ENCODE measurements at places on chromosomes 11 and 22.

- DNase-seq, result no peak
Measured at GRCh38 chr11:1100417-1101245, 26.0 kb downstream of the MUC2 start.

- no peak for DNase-seq
Measured at GRCh38 chr11:100849009-100849900, 162.2 kb downstream of the ARHGAP42 start.

DNA sequence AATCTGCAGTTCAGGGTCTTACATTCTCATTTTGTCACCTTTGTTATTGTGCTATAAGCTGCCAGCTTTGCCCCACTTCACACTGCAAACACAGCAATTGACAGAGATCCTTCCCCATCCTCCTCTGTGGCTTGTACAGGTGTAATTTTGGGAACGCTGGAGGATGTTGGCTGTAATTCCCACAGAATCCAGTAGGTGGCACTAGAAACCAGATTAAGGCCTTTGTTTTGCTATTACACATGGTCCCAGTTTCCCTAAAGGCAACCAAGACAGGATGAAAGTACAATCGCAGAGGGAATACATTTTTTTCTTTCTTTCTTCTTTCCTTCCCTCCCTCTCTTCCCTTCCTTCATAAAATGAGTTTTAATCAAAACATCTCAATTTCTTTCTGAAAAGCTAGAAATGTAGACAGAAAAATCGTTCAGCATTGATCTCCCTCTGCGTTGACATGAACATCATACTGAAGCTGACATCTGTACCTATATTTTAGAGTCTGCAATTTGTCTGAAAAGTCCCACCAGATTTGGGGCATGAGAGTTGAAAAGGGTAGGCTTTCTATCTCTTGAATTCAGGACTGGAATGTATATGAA is 21.3 kb upstream of the NELL1 start:
- peak; percentile 68 for DNase-seq

DNA sequence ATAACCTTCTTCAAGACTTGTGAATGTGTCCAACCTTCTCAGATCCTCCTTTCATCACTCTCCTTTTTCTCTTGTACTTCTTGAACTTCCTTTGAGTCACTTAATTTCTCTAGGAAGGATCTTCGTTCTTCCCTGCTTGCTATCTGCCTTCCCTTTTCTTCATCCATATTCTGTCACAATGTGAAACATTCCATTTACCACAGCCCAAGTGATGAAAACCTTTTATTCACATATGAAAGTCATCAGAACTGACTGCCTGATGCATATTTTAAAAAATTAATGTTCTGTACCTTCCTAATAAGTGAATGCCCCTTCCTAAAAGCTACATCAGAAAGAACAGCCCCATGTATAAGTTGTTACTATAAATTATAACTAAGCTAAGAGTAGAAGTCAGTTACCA is 520.4 kb upstream of the LUZP2 start:
- DNase-seq, result no peak

- no peak for DNase-seq
Measured at GRCh38 chr11:47603295-47603694, 9.1 kb upstream of the C1QTNF4 start.

DNA sequence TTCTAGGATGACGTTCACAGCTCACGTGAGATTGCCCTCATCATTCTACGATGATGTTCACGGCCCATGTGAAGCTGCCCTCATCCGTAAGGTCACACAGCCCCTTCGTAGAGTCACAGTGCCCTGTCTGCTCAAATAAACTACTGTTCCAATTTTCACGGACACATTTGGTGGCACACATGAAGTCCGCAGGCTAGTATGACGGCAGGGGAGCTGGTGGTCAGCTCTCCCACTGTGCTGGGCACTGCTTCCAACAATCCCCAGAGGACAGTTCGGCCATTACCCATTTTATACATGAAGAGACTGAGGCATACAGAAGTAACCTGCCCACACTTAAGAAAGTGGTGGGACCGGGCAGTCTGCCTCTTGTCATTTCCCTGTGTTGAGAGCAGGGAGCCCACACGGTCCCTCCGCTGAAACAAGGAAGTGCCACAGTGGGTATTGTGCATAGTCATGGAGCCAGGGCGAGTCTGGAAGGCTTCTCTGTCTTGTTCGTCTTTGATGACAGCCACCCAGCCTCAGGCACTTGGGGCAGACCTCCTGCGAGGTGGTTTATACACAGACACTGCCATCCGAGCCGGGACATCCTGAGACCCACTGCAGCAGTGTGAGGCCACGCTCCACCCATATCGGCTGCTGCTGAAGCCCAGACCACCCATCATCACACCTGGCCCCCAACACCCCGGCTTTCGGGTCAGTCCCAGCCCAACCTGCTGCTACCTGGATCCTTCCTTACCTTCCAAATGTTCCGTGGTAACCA is 114.3 kb downstream of the PHF21B start:
- no peak for DNase-seq

DNA sequence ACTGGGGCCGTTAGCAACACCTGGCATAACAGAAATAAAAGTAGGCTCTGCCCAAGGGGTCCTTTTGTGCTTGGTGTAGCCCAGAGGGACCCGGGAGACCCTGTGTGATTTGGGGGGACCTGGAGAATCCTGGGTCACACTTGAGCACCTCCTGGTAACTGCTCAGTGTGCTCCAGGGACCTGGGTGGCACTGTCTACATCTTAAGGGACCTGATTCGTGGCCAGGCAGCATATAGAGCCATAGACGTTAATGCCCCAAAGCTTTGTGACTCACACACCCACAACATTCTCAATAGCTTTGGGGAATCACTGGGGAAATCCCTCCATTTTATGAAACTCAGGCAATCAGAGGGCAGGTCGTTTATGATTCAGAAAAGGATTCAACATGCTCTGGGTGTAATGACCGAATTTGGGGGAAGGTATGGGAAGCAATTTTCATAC is 3.6 kb upstream of the IGF2 start:
- DNase-seq, result peak; percentile 83

GRCh38 chr11:39288011-39288410 is 2171.4 kb downstream of the LRRC4C start:
- DNase-seq, result no peak

GRCh38 chr11:15093432-15093831 is 20.0 kb downstream of the CALCB start:
- DNase-seq, result no peak

DNA sequence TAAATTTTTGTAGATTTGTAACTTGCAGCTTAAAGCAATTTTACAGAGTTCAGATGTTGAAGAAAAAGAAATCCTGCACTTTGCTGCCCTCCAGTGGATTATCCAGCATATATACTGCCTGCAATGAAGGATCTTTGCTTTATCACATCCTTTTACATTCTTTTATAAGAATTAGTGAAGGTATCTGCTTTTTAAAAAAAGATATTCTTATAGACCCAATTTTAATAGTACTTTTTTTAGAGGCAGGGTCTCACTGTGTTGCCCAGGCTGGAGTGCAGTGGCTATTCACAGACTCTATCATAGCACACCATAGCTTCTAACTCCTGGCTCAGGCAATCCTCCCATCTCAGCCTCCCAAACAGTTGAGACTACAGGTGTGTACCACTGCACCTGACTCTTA is 60.7 kb downstream of the TTC17 start:
- DNase-seq, result peak; percentile 18

GRCh38 chr11:12122083-12122482 is 11.7 kb downstream of the MICAL2 start:
- DNase-seq, result no peak

DNA sequence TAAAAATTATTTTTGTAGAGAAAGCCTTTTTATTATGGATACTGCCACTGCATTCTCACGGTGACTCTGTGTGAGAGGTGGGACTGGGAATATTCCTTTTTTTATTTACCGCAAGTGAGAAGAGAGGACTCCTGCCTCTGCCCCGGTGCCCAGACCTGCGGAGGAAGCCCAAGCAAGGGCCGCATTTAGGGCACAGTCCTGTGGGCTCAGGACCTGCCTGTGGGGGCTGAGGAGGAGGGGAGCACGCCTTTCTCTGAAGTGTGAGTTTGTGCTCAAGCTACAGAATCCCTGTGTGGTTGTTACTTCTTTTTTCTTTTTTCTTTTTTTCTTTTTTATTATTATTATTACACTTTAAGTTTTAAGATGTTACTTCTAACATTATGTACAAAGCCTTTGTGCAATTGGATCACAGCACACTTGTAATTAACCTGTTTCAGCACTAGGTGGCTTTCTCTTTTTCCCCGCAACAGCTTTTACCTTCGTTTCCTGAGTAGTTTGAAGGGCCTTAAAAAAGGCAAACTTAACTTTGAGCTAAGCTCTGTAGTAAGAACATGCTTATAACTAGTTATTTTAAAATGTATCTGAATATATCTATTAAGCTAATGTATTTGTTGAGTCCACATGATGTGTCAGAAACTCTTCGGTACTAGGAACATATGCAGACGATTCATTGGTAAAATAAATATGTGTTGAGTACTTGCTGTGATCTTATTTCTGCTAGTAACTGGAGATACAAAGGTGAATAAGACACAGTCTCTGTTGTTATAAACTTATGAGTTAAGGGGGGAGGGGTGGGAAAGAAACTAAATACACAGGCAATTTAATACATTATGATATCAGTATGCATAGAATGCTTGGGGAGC is 18.3 kb downstream of the AMOTL1 start:
- peak; percentile 26 for DNase-seq

DNA sequence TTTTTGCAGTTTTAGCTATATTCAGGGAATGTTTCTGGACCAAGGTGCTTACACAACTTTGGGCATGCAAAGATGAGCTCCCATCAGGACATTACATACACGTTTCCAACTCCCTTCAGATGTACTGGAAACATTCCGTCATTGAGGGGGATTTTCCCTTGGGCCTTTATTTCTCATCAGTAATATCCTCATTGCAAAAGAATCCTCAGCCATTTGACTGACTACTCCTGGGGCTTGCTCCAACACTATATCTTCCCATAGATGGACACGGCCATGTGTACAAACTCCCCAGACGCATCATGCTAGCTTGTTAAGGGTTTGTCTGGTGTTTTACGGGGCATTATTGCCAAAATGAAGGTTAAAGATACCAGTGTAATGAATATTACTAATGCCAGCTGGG is 59.3 kb upstream of the NUP160 start:
- DNase-seq, result no peak

DNA sequence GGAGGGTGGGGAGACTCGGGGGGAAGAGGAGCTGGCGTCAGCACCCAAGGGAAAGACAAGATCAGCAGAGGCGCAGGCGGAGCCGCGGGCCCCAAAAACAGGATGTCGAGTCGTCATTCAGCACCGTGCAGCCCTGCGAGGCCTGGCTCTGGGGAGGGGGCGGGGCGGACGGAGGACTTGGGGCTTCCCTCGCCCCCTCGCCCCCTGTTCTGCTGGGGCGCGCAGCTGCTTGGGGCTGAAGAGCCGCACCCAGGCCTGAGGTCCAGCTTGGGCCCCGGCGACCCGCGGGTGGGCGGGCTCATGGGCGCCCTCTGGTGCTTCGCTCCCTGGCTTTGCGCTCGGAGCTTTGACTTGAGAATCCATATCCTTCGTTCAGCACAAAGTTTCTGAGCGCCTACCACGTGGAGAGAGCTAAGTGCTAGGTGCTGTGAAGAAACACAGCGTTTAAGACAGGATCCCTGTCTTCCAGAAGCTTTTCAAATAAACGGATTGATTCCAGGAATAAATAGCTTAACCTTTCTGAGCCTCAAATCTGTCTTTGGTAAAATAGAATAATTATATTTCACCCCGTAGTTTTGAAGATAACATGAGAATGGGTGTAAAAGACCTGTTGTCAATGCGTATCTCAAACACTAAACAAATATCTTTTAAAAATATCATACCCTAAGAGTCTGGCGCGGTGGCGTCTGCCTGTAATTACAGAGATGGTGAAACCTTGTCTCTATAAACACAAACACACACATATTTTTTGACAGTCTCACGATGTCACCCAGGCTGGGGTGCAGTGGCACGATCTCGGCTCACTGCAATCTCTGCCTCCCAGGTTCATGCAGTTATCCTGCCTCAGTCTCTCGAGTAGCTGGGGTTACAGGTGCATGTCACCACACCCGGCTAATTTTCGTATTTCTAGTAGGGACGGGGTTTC is 929 bp upstream of the RHOG start:
- peak; percentile 90 for DNase-seq

- no peak for DNase-seq
Measured at GRCh38 chr22:27509132-27509920, 292.2 kb downstream of the MN1 start.

DNA sequence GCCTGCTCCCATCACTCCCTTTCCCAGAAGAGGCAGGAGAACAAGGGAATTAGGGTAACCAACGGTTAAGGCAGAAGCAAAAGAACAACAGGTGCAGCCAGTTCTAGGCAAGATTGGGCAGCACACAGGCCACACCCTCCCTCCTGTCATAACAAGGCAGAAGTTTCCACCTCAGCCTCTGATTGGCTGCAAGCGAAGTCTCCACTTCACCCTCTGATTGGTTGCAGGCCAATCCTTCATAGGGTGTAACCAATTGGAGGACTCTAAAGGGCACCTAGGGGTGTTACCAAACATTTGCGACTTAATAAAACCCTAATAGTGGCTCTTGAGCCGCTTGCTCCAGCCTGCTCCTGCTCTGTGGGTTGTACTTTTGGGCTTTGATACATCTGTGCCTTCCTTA is 153.8 kb downstream of the CACNA1I start:
- no peak for DNase-seq

DNA sequence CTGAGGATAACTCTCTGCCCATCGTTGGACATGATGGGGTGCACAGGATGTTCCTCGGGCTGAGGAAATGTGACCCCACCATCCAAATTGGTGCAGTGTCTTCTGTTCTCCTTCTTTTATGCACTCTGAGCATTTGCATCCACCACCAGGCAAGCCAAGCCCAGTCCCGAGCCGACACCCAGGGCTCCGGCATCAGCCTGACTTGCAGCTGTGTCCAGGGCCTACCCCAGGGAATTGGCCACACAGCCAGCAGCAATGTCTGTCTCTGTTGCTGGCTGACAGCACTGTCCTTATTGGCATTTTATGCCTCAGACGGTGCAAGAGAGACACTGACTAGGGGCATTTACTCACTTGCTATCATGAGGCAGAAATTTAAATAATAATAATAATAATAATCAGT is 25.4 kb upstream of the CPT1A start:
- DNase-seq, result no peak

DNA sequence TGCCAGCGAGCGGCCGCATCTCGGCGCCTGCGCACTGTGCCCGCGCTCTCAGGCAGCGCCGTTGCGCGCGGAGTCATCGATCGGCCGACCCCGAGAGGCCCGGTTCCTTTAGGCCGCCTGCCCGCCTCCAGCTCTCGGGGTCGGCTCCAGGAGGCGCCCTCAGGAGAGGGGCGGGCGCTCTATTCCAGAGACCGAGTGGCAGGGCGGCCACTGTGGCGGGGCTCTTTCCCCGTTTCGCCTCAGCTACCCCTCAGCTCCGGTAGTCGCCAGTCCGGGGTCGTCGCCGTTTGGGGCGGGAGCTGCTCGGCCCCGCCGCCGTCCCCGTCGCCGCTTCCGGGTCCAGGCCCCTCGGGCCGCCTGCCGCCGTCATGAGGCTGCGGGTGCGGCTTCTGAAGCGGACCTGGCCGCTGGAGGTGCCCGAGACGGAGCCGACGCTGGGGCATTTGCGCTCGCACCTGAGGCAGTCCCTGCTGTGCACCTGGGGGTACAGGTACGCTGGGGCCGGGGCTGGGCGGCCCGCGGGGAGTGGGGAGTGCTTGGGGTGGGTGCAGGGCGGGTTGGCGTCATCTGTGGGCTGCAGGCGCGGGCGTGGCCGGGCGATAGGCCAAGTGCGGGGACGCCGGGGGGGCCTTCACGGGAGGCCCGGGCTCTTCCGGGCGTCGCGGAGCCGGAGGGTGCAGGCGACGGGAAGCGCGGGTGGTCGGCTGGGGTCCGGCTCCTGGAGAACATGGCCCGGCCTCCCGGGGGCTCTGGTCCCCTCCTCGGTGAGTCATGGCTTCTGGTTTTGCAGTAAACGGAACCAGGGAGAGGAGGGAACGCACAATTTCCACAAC is at the start of gene FBXO7:
Gene FBXO7 (plus strand): TSS at position 177 of the 833 bp plus-strand sequence. CDS start 192 bp downstream, at position 369.
- DNase-seq, result peak; percentile 91

All from GM20000 (cell line).